ENCODE measurements at places on chromosomes 5 and 9.

GRCh38 chr5:167488371-167488770, 803.1 kb upstream of the WWC1 start:
- DNase-seq: no peak

- peak; percentile 18 for DNase-seq
Observed at GRCh38 chr5:151126199-151126645, 31.4 kb downstream of the ANXA6 start.

GRCh38 chr5:45521067-45521466, 175.1 kb downstream of the HCN1 start:
- no peak for DNase-seq

- no peak for DNase-seq
Observed at GRCh38 chr5:157971571-157972216, 112.7 kb upstream of the CLINT1 start.

GRCh38 chr5:161406880-161407279, 139.6 kb downstream of the GABRB2 start:
- DNase-seq: no peak

DNA sequence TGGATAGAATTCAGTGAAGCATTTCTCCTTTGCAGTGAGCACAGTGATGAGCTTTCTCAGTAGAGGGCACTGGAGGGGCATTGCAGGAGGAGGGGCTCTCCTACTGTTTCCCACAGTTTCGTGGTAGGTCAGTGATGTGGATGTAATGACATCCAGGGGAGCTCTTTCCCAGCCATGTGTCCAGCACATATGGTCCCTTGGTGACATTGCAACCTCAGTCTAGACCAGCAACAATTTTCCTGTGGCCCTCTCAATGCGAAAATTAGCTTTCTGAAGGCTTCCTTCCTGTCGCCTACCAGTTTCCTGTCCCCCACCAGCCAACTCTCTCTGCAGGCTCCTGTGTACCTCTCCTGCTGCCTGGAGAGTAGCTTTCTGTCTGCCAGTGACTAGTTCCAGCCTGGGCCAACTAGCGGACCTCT, 6.9 kb upstream of the PDCL start:
- DNase-seq: peak; percentile 65

DNA sequence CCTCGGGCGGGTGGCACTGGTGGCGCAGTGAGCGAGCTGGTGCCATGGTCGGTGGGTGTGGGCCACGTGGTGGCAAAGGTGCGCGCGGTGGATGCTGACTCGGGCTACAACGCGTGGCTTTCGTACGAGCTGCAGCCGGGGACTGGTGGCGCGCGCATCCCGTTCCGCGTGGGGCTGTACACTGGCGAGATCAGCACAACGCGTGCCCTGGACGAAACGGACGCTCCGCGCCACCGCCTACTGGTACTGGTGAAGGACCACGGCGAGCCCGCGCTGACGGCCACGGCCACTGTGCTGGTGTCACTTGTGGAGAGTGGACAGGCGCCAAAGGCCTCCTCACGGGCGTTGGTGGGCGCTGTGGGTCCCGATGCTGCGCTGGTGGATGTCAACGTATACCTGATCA, 2.0 kb downstream of the PCDHA4 start:
- no peak for DNase-seq

- no peak for DNase-seq
Observed at GRCh38 chr5:88808153-88808552, 74.8 kb downstream of the MEF2C start.

All from bone marrow (tissue), 2 donors.